ENCODE measurements at places on chromosomes 7 and 10. TPM values are rescaled to one million over a fixed set of nuclear protein-coding genes. Genes with fewer than 3 reads are reported as not detected.

GRCh38 chr10:6729861-6730344 lies 149.8 kb upstream of the PRKCQ start:
- no peak for DNase-seq

- no peak for DNase-seq
Observed at GRCh38 chr7:95899919-95900513, 127.7 kb downstream of the DYNC1I1 start.

DNA sequence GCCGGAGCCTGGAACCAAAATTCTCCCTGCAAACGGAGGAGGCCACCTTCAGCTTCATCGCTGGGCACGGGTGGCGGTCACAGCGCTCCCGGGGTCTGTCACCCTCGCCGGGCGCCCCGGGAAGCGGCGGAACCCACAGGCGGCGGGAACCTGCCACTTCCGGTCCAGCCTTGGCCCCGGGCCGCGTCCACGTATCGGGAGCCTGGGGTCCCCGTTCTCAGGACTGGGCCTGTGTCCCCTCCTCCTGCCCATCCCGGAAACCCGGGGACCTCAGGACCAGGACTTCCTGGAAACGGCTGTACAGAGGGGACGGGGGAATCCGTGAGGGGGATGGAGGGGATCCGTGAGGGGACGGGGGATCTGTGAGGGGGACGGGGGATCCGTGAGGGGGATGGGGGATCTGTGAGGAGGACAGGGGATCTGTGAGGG lies 25.4 kb downstream of the PDGFA start:
- DNase-seq = no peak

The ACADSB gene
- total RNA-seq = 21.8 TPM

- no peak for DNase-seq
Observed at GRCh38 chr7:15863951-15864625, 177.6 kb upstream of the MEOX2 start.

Data from activated T-cell treated with anti-CD3 and anti-CD28 coated beads, Interleukin-2, amount 50 U/mL, for 4 hours (primary cell).